ENCODE measurements at places on chromosomes 6 and 20. TPM values are rescaled to one million over a fixed set of nuclear protein-coding genes. Genes with fewer than 3 reads are reported as not detected.

Gene TCEA2
- 48.6 TPM for total RNA-seq

Gene DDX27
- 35.3 TPM for total RNA-seq

Gene ADTRP
- not detected for total RNA-seq

DNA sequence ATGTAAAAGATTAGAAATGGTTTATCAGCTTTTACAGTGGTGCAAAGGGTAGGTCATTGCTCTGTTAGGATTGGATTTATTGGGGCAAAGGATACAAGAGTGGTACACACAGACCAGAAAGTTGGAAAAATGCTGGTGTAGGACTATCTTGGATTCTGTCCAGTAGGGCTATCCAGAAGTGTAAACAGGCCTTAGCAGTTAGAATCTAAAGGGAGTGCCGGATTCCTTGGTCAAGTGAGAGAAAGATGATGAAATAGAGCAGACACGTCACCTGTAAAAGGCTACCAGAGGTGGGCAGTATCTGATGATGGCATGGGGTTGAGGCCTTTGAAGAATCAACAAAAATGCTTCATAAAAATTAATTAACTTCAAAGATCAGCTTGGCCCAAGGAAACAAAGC, 975.9 kb downstream of the KIF16B start:
- no peak for DNase-seq

GRCh38 chr6:16471222-16471909, 233.0 kb downstream of the GMPR start:
- no peak for DNase-seq

DNA sequence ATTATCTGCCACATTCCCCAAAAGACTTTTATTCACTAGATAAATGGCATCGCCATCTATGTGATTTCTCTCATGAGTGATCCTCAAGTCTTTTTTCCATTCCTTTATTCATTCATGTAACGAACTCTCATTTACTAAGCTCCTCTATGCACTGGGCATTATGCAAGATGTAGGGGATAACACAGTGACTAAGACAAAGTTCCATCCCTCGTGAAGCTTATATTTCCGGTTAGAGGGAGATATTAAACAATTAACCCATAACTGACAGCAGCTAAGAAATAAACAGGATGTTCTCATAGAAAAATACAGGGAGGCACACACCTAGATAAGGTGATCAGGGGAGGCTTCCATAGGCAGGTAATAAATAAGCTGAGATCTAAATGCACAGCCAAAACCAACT, 17.2 kb upstream of the PREX1 start:
- DNase-seq = no peak

GRCh38 chr6:169450097-169450496, 196.5 kb upstream of the THBS2 start:
- no peak for DNase-seq

- DNase-seq = no peak
Measured at GRCh38 chr6:104143757-104144156, 716.0 kb downstream of the HACE1 start.

DNA sequence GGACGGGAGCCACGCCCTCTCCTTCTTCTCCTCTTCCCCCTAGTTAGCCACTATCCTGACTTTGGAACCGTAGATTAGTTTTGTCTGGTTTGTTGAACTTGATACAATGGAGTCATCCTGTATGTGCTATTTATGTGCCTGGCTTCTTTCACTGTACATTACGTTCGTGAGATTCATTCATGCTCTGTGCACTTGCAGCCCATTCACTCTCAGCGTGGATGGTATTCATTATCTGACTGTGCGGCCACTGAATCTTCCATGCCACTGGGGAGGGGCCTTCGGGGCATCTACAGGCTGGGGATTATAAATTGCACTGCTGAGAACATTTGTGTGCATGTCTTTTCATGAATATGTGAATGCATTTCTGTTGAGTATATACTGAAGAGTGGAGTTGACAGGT, 262.5 kb downstream of the CDH26 start:
- no peak for DNase-seq
